HepG2 (cell line): ENCODE measurements at places on chromosomes 6 and 20.

- no peak for DNase-seq
These were observed 12.4 kb upstream of the CCN6 start for GRCh38 chr6:112041535-112041934.

- no peak for DNase-seq
These were observed 51.2 kb upstream of the FRMD1 start for GRCh38 chr6:168130168-168130696.

DNA sequence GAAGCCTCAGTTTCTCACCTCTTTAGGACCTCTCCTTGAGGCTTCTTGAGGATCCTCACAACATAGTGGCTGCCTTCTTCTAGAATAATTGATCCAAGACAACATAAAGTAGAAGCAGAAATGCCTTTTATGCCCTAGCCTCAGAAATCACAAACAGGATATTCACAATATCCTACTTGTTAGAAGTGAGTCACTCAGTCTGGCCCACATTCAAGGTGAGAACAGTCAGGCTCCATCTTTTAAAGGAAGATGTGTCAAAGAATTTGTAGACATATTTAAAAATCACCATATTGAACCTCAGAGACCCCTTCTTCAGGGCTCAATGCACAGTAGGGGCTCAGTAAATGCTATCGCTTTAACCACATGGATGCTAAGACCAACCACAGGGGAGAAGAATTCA lies 20.8 kb upstream of the FAM83D start:
- DNase-seq: no peak

- no peak for DNase-seq
These were observed 9.4 kb downstream of the TREML2 start for GRCh38 chr6:41191569-41191968.

DNA sequence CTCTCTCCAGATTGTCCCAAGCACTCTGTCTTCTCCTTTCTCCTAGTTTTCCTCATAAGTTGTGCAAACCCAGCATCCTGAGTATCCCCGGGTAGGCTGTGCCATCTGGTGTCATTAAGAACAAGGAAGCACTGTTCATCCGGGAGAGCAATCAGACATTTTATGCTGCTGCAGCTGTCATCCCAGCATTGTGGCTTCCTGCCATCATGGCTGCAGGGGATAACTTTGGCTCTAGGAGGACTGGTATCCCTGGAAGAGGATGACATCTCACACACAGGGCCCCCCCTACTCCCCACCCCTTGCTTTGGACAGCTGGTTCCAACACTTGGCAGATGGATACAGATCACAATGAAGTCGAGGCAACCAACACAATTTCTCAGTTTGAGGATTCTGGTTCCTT lies 1195.1 kb upstream of the MAP3K7 start:
- DNase-seq: no peak

- no peak for DNase-seq
These were observed 38.2 kb upstream of the SLC2A12 start for GRCh38 chr6:134090591-134090990.

GRCh38 chr6:32854376-32855178 lies 585 bp downstream of the PSMB9 start:
- no peak for DNase-seq

DNA sequence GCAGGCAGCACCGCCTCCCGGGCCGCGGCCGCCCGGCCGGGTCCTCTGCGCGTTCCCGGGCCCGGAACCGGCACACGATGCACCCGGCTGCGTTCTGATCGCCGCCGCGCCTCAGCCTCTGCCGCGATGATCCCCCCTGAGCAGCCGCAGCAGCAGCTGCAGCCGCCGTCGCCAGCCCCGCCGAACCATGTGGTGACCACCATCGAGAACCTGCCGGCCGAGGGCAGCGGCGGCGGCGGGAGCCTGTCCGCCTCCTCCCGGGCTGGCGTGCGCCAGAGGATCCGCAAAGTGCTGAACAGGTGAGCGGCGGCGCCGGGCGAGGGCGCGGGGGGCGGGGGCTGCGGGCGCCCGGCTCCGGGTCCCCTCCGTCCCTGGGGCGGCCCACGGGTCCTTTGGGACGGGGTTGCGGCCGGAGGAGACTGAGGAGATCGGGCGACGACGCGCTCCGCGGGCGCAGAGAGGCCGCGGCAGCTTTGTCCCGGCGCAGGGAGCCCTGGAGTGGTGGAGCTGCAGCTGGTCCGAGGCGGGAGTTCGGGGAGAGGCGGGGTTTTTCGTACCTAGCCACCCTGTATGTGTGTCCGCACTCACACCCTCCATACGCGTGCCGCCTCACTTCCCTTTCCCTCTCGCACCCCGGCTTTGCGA lies 659 bp downstream of the SLC35F1 start:
- DNase-seq: no peak

GRCh38 chr6:101633081-101633480 lies 239.6 kb downstream of the GRIK2 start:
- DNase-seq: no peak

- DNase-seq: no peak
These were observed 40.5 kb upstream of the OSTM1 start for GRCh38 chr6:108114841-108115597.

GRCh38 chr20:25548613-25549086 lies 36.7 kb downstream of the NINL start:
- no peak for DNase-seq

GRCh38 chr6:56951049-56951831 lies 3.7 kb upstream of the BEND6 start:
- no peak for DNase-seq

GRCh38 chr20:13249118-13249797 lies 28.2 kb downstream of the ISM1 start:
- DNase-seq: no peak

- peak; percentile 82 for DNase-seq
These were observed 15.0 kb upstream of the TBC1D22B start for GRCh38 chr6:37242429-37243052.

- peak; percentile 28 for DNase-seq
These were observed 153.3 kb upstream of the SNX9 start for GRCh38 chr6:157669747-157670216.

DNA sequence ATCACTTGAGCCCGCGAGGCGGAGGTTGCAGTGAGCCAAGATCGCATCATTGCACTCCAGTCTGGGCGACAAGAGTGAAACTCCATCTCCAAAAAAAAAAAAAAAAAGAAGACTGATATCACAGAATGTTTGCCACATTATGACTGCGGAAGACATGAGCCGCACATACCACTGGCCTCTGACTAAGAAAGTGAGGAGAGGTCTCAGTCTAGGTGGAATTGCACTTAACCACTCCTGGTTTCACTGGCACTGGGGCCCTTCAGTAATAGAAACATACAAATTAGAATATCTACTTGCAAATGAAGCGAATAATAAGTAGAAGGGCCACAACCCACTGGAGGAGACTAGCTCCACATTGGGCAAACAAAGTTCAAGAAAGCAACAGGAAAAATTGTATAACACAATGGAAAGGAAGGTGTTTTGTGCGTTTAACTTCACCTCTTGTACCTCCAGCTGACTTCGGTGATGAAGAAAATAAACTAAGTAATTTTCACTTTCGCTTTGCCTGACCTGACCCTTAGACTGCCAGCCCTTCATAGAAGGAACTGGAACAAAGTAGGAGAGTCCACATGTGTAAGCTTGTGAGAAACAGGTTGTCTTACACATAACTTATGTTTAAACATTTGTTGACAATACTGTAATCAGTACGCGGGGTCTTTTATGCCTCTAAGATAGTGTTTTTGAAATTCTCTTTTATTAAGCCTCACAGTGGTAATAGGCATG lies 147.5 kb upstream of the TSHZ2 start:
- DNase-seq: no peak

GRCh38 chr6:17511084-17511483 lies 89.0 kb upstream of the FAM8A1 start:
- DNase-seq: no peak

GRCh38 chr6:49633541-49633940 lies 3.1 kb downstream of the RHAG start:
- no peak for DNase-seq

DNA sequence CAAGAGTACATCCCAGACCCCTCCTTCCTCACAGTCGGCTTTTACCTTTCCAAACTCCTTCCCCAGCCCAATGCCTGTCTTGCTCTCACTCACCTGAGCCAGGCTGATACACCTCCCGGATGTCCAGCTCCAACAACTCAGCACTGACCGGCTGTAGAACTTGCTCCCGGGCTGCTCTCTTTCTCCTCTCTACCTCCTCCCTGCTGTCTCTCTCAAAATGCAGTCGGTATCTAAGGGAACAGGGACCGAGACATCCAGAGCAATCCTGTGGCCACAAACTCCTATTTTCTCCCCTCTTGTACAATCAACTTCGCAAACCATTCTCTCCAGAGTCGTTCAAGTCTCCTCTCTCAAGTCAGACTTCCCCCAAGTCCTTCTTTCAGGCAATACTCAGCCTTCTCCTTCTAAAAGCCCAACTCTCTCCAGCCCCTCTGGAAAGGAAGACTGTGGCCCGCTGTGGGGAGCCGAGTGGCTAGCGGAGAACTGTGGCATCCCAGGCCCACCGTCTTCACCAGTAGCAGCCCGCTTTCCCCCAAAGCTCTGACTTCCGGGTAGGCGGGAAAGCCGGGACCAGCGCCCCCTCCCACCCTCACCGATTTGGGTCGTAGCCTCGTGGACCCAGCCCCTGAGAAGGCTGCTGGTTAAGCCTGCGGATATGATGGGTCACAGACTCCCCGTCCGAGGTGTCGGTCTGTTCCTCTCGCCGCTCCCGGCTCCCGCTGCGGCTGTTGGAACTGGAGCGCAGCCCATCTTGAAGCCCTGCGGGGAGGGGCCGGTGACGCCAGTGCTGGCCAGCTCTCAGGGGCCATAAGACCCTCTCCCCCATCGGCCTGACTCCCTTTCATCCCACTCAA lies 1.1 kb downstream of the GNL1 start:
- no peak for DNase-seq

DNA sequence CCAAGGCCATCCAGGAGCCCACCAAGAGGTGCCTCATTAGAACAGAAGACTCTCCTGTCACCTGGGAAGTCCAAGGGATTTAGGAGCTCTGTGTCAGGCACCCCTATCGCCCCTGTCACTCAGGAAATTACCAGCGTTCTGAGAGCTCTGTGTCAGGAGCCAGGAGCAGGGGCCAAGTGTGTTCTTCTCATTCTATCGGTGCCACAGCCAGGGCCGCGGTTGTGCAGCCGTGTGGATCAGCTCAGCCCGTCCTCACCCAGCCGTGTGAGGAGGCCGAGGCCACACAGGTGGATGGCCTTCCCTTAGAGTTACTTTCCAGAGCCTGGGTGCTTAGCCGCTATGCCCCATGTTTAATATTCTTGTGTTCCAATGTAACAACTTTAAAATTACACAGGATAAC lies 9.8 kb downstream of the MTG2 start:
- DNase-seq: no peak

GRCh38 chr20:11849976-11850670 lies 67.6 kb upstream of the BTBD3 start:
- DNase-seq: no peak

- no peak for DNase-seq
These were observed 26.4 kb downstream of the COL20A1 start for GRCh38 chr20:63319164-63320040.
